ENCODE measurements at places on chromosomes 12 and 14.
A peak's percentile ranks its signal among the peaks of the same experiment; 100 is the strongest.

GRCh38 chr14:71430678-71431376 is 501.4 kb upstream of the RGS6 start:
- no peak for DNase-seq

- no peak for DNase-seq
Measured at GRCh38 chr14:100900837-100901390, 2.6 kb downstream of the RTL1 start.

DNA sequence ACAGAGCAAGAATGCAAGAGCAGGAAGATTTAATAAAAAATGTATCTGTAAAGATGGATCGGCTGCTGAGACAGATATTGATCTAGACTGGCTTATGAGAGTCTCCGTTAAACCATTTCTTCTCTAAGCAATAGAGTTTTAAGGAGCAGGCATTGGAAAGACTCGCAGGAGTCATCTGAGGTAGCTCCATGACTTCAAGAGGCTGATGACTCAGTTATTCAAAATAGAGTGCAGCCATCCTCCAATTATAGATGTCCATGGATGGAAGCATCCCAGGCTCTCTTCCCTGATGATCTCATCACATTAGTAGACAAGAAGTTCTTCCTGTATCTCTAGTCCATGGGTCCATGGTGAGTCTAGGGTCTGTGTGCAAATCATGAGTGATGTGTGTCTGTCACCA is 638.3 kb upstream of the TMEM132C start:
- DNase-seq: no peak

DNA sequence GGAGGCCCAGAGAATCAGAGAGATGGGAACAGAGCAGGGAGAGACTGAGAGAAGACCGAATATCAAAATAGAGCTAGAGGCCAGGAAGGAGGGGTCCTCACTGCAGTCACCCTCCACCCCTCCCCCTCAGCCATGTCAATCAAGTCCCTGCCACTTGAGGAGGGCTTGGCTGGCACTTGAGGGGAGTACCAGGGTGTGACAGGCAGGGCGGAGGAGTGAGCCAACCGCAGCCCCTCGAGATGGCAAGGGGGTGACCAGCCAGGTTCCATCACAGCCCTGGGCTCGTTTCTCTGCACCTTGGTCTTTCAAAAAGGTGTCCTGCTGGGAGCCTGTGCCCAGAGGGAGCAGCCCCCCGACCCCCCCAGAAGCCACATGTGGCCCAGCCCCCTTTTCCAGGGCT is 4.2 kb downstream of the AQP5 start:
- DNase-seq: no peak

GRCh38 chr12:69553628-69554248 is 31.5 kb upstream of the CCT2 start:
- peak; percentile 93 for DNase-seq

DNA sequence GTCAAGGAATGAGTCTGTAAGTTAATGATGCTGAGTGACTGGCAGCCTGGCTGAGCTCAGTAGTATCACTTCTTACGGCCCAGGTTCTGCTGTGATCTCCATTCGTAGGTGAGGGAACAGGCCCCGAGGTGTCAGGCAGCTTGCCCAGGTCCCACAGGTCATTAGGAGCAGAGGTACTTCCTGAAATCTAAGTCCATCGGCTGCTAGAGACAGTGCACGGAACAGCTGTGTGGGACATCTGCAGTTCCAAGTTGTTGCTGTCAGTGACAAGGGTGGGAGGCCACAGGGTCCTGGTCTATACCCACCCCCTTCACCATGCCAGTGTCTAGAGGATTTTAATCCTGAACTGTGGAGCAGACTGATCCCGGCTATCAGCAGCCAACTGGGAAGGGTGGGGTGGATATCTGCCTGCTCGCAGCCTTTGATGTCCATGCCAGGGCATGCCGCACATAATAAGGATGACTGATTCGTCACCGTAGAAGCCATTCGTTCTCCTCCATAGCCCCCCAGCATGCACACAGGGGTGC is 82.3 kb upstream of the RIN3 start:
- no peak for DNase-seq

DNA sequence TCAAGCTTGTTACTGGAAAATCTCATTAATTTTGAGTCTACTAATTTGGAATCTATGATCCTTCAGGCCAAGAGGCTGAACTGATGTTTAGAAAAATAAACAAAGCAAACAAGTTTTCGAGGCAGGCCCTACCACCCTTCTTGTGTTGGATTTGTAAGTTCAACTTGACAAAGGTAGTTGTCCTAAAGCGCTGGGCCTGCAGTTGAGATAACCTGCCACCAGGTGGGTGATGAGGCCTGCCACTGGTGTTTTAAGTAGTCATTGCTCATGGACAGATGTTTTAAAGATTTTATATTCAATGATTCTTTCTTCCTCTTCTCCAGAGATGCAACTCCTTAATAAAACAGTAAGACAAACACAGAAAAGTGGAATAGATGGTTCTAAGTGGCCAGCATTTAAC is 19.4 kb downstream of the ACVRL1 start:
- DNase-seq: no peak

GRCh38 chr14:89842837-89843236 is 111.7 kb downstream of the EFCAB11 start:
- DNase-seq: no peak

DNA sequence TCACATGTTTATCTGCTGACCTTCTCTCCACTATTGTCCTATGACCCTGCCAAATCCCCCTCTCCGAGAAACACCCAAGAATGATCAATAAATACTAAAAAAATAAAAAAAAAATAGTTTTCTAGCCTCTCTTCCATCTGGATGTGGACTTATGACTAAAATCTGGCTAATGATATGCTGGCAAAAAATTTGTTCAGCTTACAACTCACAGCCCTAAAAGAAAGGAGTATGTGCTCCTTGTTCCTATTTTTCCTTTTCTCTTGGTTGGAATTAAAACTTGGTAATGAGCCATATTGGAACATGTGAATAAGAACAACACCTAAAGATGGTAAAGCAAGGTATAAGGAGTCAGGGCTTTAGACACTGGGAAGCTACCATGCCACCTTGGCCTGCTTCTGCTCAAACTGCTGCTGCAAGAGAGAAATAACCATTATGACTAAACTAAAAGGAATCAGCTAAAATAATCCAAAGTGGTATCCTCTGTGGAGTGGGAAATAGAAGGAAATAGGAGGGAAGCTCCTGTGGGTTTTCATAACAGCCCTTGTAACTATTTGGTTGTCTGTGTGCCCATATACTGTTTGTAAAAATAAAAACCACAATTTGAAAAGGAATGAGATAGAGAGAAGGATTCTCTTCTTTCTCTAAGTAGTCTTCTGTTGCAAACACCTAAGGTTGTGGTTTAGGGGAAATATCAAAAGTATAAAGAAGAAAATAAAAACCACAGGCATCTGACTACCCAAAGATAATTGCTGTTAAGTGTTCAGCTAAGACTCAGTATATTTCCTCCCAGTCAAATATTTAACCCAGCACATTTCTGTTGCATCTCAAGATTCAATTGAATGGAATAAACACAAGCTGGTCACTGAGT is 53.8 kb downstream of the SDR9C7 start:
- DNase-seq: no peak

GRCh38 chr12:14450479-14450878 is 85.0 kb downstream of the ATF7IP start:
- DNase-seq: no peak

DNA sequence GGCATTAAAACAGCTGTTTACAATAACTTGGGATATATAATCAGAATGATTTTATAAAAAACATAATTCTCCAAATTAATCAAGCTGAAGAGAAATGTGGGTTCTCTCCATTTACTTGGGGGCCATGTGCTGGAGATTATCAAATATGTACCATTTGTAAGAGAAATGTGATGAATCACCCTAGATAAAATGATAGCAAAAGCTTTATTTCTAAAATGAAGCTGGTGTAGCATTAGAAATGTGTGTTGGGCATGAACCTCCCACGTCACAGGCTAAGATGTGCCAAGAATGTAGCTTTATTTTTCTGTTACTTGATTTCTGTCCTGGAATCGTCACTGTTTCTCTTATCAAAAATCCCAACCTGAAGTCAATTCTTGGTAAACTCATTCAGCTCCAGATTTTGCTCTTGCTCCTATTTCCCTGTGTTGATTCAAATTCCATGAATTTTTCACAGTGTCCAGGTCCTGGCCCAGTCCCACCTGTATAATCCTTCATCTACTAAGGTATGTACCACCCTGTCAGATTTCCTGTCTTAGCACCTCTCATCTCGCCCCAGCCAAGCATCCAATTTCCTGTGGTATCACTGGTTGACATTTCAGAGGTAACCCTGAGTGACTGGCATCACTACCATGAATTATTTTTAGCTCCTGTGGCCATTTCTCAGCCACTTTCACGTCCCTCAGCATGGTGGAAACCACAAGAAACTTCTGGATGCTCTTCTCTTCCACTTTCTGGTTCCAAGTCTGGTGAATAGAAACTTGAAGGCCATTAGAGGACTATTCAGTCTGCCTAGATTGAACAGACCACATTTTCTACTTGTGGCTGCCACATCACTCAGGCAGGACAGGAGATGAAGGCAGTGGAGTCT is 103.6 kb upstream of the FLRT2 start:
- no peak for DNase-seq

All from NCI-H1105 treated with DMSO at 0.1 percent for 48 hours (cell line).